AG20443 (cell line): ENCODE measurements at places on chromosomes 2 and 18.

DNA sequence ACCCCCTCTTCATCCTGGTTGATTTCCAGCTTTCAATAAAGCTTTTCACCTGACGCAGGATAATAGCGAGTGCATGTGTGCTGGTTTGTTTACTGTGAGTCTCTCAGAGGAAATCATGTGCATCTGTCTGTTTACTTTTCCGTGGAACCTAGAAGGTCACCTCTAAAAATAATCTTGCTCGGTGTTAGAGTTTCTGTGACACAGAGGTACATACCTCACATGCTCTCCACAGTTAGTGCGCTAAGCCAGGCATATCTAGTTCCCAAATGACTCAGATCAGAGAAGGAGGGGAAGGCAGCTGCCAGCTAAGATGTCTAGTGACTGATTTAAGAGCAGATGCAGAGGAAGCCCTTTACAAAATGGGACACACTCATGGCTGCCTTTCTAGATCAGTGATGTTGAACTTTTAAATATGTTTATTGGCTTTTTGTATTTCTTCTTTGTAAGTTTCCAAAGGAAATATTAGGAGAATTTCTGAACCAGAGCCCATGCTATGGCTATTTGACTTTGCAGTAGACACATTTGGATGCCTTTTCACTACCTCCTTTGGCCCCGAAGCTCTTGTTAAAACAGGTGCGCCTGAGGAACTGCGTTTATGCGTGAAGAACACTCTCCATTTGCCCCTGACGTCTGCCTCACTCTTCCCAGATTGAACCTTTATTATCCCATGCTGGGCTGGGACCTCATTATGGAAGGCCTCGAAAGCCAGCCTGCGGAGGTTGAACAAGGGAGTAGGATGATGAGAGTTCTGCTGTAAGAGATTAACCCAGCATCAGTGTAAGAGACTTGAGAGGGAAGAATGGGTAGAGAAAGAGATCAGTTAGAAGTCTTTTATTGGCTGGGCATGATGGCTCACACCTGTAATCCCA, 145.6 kb downstream of the FAM161A start:
- no peak for DNase-seq

DNA sequence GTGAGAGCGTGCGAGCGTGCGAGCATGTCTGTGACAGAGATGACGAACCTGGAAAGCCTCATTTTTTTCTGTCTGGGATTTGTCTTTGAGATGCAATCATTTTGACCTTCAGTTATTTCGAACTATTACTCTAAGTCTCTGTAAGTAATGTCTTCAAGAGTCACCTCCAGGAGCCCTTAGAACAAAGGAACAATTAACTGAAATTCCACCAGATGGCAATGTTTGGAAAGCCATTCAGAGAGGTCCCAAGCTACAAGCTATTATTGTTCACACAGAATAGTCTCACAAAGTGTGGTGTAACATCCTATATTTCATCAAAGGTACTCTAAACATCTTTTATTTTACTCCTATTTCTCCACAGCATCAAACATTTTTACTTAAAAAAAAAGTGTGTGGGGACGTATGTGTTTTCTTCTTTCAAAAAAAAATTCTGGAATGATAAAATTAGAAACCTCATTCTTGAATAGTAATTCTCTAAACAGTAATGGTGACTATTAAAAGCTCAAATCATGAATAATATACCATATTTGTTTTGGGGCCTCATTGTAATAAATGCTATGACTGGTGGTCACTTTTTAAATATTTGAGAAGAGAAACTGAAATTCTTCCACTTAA, 35.1 kb upstream of the MAPRE2 start:
- peak; percentile 77 for DNase-seq

DNA sequence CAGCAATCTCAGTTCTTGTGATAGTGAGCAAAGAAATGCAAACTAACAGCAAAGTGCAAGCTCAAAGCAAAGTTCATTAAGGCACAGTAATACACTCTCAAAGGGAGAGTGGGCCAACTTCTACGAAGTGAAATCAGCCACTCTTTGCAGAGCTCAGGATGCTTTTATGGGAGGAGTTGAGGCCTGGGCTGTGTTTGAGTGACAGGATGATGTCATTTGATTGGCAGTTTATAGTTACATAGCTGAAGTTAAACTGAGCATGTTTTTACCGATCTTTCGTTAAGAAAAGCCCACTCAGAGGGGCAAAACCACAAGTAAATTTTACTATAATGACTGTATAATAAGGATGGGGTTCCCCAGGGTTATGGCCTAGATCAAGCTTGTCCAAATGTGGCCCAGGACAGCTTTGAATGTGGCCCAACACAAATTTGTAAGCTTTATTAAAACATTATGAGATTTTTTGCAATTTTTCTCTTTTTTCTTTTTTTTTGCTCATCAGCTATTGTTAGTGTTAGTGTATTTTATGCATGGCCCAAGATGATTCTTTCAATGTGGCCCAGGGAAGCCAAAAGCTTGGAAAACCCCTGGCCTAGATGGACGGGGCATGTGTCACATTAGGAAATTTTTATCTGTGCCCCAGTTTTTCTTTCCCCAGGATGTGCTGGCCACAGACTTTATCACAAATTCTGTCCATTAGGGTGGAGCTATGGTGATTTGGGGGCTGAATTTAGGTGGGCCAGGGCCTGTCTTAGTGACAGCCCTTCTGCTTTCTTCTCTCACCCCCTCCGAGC, 8.3 kb upstream of the DNAH7 start:
- no peak for DNase-seq

DNA sequence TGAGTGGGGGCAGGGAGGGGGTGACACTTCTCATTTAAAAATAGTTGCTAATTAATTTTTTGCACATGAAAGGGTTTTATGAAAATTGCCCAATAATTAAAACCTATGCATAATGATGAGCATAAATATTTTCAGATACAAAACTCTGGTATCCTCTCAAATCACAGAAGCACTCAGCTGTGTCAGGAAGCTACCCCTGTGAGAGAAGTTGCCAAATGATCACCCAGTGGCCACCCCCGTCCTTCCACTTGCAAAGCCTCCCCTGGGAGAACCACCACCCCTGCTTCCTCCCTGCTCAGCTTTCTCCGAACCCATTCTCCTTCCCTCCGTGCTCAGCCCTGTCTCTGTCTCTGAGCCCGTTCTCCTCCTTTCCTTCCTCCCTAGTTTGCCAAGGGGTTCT, 400.2 kb upstream of the SALL3 start:
- no peak for DNase-seq

GRCh38 chr2:191901031-191901430, 54.1 kb upstream of the CAVIN2 start:
- no peak for DNase-seq

GRCh38 chr2:218193701-218194100, 23.3 kb upstream of the ARPC2 start:
- no peak for DNase-seq

- DNase-seq, result peak; percentile 93
Observed at GRCh38 chr2:119223521-119224390, at the start of gene STEAP3. Gene STEAP3 (plus strand): TSS chr2:119223834. CDS start chr2:119231013, 7,179 bp downstream.

DNA sequence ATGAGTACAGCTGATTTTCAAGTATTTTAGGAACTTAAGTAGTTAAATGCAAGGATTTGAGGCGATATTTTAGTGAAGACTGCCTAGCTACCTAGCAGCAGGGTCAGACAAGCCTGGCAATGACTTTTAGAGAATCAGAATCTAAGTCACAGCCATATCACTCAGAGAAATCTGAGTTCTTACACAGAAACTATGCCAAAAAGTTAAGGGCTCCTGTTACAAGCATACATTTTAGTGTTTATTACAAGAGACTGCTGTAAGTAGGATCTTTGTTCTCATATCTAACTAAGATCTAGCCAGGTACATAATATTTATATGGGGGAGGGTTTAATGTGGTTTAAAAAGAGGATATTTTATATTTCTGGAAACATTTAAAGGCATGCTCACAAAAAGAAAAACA, 37.5 kb downstream of the MAP4K3 start:
- DNase-seq, result no peak

- peak; percentile 84 for DNase-seq
Observed at GRCh38 chr18:70464343-70465114, 175.7 kb downstream of the SOCS6 start.

- no peak for DNase-seq
Observed at GRCh38 chr2:12584338-12584737, 132.4 kb upstream of the TRIB2 start.

DNA sequence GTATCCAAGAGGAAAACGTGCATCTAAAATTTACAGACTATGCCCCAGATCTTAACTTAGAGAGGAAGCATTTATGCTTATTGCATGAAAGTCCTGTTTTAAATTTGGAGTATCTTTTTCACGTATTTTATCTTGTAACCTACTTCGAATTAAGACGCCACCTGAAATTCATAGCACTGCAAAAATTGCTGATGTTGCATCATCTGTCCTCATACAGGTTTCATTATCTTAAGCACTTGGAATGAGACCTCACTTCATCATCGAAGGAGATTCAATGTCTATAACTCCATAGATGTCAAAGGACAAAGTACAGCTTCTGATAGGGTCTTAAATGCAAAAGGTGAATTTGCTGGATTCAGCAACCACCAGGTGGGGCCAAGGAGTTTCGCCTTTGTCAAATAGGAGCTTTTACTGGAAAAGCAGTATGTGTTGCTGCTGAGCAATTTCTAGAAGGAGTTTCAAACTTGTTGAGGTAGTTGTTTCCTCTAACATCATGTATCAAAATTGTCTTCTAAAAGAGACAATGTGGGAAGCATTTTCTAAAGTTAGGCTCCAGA, 106.4 kb upstream of the CCDC85A start:
- DNase-seq, result peak; percentile 23

- no peak for DNase-seq
Observed at GRCh38 chr2:8178911-8179310, 502.9 kb upstream of the ID2 start.

- no peak for DNase-seq
Observed at GRCh38 chr2:71901466-71901865, 246.2 kb downstream of the CYP26B1 start.

DNA sequence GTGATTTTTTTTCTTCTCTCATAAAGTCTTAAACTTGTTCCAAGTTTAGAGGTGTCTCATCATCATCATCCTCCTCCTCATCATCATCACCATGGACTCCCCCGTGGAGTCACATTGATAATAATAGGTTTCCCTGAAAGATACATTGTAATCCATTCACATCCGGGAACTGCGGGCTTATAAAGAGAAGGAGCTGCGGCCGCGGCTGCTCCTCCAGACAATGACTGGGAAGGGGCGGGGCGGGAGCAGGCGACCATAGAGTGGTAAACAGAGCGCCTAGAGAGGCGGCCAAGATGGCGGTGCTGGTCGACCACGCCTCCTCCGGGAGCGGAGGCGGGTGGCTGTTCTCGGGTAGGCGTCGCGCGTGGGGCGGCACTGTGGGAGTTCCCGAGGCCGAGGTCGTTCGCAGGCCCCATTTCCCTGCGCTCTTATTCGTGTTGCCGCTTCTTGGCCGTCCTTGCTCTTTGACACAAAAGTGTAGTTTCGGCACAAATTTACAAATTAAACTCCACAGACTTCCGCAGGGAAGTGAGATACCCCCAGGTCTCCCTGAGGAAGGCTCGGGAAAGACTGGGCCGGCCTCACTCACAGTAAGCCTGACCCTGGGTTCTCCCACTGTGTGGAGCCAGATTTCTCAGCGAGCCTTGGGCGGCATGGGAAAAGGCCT, 1.8 kb upstream of the TCF4 start:
- DNase-seq, result peak; percentile 97

GRCh38 chr2:18830962-18831361, 241.6 kb upstream of the NT5C1B start:
- no peak for DNase-seq

GRCh38 chr2:196849895-196850294, 40.7 kb upstream of the C2orf66 start:
- peak; percentile 52 for DNase-seq

DNA sequence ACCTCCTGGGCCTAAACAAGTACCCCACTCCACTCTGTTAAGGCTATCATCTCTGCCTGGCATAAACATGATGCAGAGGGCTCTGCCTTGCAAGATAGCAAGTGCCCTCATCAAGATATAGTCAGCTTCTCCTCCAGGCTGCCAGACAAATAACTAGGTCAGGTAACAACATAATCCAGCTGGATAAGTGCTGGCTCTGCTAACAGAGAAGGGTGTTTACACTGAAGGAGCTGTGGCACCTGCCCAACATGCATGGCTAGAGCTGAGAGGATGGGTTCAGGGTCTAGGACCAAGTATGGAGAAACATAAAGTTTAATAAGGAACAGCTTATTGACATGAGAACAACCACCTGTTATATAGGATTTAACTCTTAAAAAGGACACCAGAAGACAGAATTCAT, 42.8 kb downstream of the DLGAP1 start:
- no peak for DNase-seq

- no peak for DNase-seq
Observed at GRCh38 chr2:178115271-178115670, 3.0 kb downstream of the RBM45 start.

- DNase-seq, result no peak
Observed at GRCh38 chr2:116491292-116491691, 1323.2 kb upstream of the DDX18 start.

GRCh38 chr2:8481463-8482009, 200.3 kb upstream of the ID2 start:
- no peak for DNase-seq

DNA sequence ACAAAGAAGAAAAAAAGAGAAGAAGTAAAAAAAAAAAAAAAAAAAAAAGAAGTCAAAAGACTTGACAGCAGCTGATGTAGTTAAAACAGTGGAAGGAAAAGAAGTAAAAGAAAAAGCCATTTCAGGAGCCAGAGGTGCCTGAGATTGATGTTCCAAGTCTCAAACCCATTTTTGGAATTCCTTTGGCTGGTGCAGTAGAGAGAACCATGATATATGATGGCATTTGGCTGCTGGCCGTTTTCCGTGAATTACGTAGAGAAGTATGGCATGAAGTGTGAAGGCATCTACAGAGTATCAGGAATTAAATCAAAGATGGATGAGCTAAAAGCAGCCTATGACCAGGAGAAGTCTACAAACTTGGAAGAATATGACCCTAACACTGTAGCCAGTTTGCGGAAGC, 7.6 kb upstream of the CHST10 start:
- DNase-seq, result no peak

- DNase-seq, result no peak
Observed at GRCh38 chr2:218086478-218086877, 17.4 kb downstream of the RUFY4 start.

- DNase-seq, result no peak
Observed at GRCh38 chr18:42025974-42026625, 71.1 kb downstream of the PIK3C3 start.
